MG63 (cell line): ENCODE measurements at places on chromosomes 7 and 10. TPM values are rescaled to one million over a fixed set of nuclear protein-coding genes. Genes with fewer than 3 reads are reported as not detected.

Gene RAPGEF5
- total RNA-seq: 0.30 and 1.2 TPM in 2 replicates

Gene ABCB4
- 0.69 and 0.99 TPM in 2 replicates for total RNA-seq

GRCh38 chr10:94645285-94645684 is 38.2 kb upstream of the CYP2C18 start:
- DNase-seq: no peak

DNA sequence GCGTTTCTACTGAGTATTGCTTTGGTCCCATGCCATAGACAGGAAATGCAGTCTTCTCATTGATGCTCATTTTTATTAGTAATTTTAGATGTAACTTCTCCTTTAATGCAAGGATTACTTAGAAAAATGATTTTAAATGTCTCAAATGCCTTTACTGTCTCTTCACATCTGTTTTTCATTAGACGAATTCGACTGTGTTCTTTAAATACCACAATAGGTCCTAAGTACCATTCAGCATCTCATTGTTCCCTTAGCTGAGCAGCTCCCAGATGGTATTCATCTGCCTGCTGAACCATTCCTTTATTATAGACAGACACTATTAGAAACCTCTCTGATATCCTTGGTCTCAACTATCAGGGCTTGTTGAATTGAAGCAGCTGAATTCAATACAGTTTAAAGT is 113.6 kb downstream of the LSMEM1 start:
- DNase-seq: no peak
